ENCODE measurements at places on chromosomes 16 and 17. TPM values are rescaled to one million over a fixed set of nuclear protein-coding genes. Genes with fewer than 3 reads are reported as not detected.

- no peak for DNase-seq
Observed at GRCh38 chr16:64695684-64696083, 426.2 kb downstream of the CDH11 start.

EXOC3L1 gene
- 4.8 TPM for total RNA-seq

- no peak for DNase-seq
Observed at GRCh38 chr16:19406891-19407491, 10.7 kb upstream of the TMC5 start.

EVPL gene
- total RNA-seq: not detected

- peak; percentile 97 for DNase-seq
Observed at GRCh38 chr16:10942352-10943063, at the start of gene DEXI. Gene DEXI (minus strand): TSS chr16:10942468. CDS start chr16:10942005, 463 bp downstream.

CHMP6 gene
- total RNA-seq: 17.5 TPM

GRCh38 chr16:74219706-74220105, 76.9 kb upstream of the PSMD7 start:
- DNase-seq: no peak

GRCh38 chr16:11194913-11195312, 61.1 kb downstream of the SOCS1 start:
- no peak for DNase-seq

GRCh38 chr17:35947156-35947585, 3.7 kb upstream of the LYZL6 start:
- DNase-seq: peak; percentile 22

- no peak for DNase-seq
Observed at GRCh38 chr16:58121132-58121531, 8.0 kb downstream of the CFAP20 start.

RAPGEFL1 gene
- 3.9 TPM for total RNA-seq

GRCh38 chr17:42475835-42476234, 17.2 kb downstream of the ATP6V0A1 start:
- no peak for DNase-seq

GAST gene
- not detected for total RNA-seq

DNA sequence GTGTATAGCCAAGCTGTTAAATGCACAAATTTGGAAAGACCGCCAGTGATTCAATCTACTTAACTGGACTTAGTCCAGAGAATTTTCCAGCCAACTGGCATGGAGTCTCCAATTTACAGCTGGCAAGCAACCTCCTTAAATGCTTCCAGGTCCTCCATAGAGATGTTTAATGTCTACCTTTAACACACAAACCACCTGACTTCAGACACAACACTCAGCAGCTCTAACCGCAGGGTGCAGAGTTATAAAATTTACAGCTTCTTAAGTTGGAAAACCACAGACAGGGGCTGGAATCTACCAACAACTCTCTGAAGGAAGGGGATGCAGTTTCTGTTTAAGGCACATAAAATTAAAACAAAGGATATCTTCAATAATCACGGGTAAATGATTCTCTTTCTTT, 106.9 kb downstream of the SYCE1L start:
- no peak for DNase-seq

CMTM2 gene
- 0.67 TPM for total RNA-seq

GRCh38 chr16:57643147-57643874, 14.9 kb downstream of the ADGRG1 start:
- no peak for DNase-seq

SLC4A1 gene
- 0.39 TPM for total RNA-seq

SLC5A11 gene
- total RNA-seq: not detected

DNA sequence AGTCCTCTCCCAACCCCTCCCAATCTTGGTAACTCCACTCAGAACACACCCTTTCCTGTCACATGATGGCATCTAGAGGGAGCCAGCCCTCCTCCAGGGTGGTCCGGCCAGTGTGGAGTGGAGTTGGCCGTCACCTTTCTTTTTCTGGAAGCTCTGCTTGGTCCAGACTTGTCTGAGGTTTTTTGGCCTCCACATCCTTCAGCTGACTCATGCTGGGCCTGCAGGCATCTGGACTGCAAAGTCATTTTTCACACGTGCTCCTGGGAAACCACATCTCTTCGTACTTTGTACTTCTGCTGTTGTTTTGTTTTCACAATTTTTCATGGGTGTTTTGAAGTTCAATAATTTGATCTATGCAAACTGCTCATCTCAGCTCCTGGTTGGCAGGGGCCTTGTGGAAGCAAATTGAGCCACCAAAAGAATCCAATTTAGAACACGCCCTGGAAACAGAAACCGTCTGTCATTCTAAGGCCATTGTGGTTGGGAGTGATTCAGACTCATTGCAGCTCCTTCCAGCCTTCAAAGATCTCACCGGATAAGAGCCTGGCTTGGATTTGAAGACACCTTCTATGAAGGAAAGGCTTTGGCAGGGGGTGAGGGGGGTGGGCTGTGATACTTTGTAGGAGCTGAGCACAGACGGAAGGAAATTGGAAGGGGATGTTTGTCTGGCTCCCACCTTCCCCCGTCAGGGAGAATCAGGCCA, 42.4 kb upstream of the NF1 start:
- DNase-seq: peak; percentile 29

GRCh38 chr16:64453646-64454045, 668.2 kb downstream of the CDH11 start:
- no peak for DNase-seq

PLEKHM1 gene
- 25.2 TPM for total RNA-seq

DNA sequence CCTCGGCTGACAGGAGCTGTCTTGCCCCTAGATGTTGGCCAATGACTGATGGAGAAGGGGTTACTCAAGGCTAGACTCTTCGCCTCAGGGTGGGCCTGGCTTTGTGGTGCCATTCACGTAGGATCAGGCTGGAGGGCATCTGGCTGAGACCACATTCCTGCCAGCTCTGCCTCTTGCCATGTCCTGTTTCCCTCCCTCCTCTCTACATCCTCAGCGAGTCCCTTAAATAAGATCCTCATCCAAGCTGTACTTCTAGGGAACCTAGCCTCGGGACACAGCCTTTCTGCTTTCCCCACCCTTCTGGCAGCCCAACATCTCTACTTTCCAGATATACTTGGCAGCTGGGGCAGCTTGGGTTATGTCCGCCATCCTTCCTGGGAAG, 27.9 kb upstream of the EFCAB13 start:
- no peak for DNase-seq

FBXW10 gene
- total RNA-seq: not detected

GRCh38 chr17:66375121-66375520, 72.7 kb downstream of the PRKCA start:
- no peak for DNase-seq

DNA sequence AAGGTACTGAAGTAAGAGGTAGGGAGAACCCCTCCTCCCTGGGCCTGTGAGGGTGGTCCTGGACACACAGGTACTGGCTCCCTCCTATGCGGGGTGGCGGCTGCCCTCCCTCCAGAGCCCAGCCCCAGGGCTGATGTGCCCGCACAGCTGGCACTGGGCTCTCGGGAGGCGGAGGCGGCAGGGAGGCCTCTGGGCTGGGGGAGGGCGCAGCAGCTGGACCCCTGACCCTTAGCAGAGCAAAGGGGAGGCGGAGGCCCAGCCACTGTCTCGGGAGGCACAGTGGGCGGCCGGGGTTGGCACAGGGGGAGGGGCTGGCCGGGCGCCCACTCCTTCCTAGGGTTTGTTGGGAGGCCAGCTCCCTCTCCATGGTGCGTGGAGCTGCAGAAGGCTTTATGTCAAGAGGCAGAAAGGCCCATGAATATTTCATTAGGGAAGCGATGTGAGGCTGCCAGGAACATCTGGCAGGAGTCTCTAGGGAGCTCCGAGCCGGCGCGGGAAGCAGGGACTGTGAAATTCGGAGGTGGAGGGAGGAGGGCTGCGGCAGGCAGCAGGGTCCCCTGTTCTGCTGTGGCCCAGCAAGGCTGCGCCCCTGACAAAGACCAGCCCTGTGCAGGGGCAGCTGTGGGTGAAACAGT, 44.1 kb upstream of the ACSF3 start:
- no peak for DNase-seq

All from heart right ventricle (tissue), 16 donors.